Activated CD8-positive, alpha-beta T cell treated with anti-CD3 and anti-CD28 coated beads, Interleukin-2, amount 10 ng/mL, durations not matched to agents 7 days and 5 days (primary cell): ENCODE measurements at places on chromosomes 13 and 19.

DNA sequence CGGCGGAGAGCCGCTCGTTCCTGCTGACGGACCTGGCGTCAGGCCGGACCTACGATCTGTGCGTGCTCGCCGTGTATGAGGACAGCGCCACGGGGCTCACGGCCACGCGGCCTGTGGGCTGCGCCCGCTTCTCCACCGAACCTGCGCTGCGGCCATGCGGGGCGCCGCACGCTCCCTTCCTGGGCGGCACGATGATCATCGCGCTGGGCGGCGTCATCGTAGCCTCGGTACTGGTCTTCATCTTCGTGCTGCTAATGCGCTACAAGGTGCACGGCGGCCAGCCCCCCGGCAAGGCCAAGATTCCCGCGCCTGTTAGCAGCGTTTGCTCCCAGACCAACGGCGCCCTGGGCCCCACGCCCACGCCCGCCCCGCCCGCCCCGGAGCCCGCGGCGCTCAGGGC lies 8.4 kb downstream of the LRFN3 start:
- no peaks in the 10 kb centered on the region for H3K27me3 ChIP-seq
- peaks cover 9% of the 10 kb centered on the region for H3K36me3 ChIP-seq
- H3K4me3 ChIP-seq, result no peak overlapping the region
- H3K27ac ChIP-seq, result no peak overlapping the region
- no peak for DNase-seq

DNA sequence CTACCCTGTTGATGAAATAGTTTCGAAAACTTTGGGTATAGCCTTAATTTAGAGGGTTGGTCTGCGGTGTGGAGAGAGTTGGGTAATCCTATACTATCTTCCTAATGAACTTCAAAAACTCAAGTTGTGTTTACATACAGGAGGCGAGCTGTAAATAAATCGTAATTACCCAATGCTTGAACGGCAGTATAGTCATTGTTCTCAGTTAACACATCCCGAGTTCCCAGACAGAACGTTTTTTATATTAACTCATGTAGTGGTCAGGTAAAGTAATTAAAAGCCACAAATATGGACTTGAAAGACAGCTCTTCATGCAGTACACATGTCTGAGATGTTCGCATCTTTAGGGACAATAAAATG lies 1.5 kb downstream of the PDS5B start:
- H3K27me3 ChIP-seq, result peaks cover 4% of the 10 kb centered on the region
- peak overlapping the region; percentile 87 for H3K27ac ChIP-seq
- H3K4me3 ChIP-seq, result peak overlapping the region; percentile 92
- no peak for DNase-seq

DNA sequence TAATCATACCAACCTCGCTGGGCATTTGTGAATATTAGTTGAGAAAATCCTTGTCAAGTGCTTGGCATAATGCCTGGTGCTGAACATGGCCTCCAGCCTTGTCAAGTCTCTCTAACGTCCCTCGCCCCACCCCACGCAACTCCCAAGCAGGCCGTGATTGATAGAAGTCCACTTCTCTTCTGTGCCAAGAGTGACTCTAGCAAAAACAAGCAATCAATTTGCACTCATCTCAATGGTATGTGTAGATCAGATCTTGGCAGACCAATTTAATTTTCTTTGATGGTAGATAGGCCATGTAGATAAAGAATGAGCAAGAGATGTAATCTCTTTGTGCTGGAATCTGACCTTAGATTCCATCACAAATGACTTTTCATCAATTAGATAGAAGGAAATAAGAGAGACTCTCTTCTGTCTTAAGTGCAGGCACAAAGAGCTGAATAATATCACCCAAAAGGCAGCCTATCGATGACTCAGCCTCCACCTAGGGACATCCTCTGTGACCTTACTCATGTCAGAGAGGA lies 31.0 kb upstream of the KATNAL1 start:
- H3K27ac ChIP-seq, result no peak overlapping the region
- no peak overlapping the region for H3K4me3 ChIP-seq
- no peaks in the 10 kb centered on the region for H3K36me3 ChIP-seq
- DNase-seq, result no peak

DNA sequence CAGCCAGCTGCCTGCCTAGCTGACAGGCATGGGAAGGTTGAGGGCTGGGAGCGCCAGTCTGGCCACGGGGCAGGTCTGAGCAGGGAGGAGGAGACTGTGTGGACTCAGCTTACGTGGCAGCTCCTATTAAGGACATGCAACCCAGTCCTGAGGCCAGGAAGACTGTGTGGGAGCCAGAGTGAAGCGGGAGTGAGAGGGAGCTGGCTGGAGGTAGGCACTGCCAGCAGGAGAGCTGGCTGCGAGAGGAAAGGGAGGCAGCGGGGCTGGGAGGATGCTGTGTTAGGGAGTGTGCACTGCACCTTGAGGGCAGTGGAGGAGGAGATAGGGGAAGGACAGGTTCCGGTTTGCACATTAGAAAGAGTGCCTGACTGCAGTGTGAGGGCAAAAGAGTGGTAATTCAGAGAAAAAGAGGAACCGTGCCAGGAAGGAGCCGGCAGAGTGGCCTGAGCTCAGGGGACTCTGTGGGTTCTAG lies 99.2 kb downstream of the SLC7A1 start:
- no peak for DNase-seq
- H3K4me1 ChIP-seq, result peaks cover 11% of the 10 kb centered on the region
- H3K27ac ChIP-seq, result no peak overlapping the region
- H3K27me3 ChIP-seq, result peaks cover 23% of the 10 kb centered on the region
- peak overlapping the region; percentile 4 for H3K4me3 ChIP-seq

GRCh38 chr13:43397111-43397510 lies 373.7 kb downstream of the DNAJC15 start:
- no peak for DNase-seq
- peaks cover 9% of the 10 kb centered on the region for H3K27me3 ChIP-seq
- H3K4me1 ChIP-seq, result no peaks in the 10 kb centered on the region
- no peaks in the 10 kb centered on the region for H3K36me3 ChIP-seq

- peaks cover 6% of the 10 kb centered on the region for H3K36me3 ChIP-seq
- DNase-seq, result no peak
- peaks cover 20% of the 10 kb centered on the region for H3K4me1 ChIP-seq
- H3K27me3 ChIP-seq, result peaks cover 4% of the 10 kb centered on the region
- H3K4me3 ChIP-seq, result no peak overlapping the region
Observed at GRCh38 chr19:6103217-6103644, 7.1 kb downstream of the RFX2 start.

DNA sequence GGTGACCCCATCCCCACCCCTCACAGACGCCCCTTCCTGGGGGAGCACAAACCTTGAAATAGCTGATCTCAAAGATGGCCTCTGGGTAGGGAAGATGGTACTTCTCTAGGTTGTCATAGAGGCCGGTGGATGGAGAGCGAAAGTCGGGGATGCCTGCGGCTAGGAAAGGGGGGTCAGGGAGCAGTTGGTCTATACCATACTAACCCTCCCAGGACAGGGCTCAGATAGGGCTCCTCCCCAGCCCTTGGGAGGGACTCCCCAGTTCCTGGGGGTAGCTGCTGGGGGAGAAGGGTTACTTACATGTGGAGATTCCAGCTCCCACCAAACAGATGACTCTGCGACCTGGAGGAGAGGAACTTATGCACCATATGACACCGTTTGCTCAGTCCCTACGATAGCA lies 9.6 kb downstream of the SIRT2 start:
- no peak overlapping the region for H3K4me3 ChIP-seq
- H3K27me3 ChIP-seq, result no peaks in the 10 kb centered on the region
- peaks cover 4% of the 10 kb centered on the region for H3K4me1 ChIP-seq
- H3K27ac ChIP-seq, result no peak overlapping the region

DNA sequence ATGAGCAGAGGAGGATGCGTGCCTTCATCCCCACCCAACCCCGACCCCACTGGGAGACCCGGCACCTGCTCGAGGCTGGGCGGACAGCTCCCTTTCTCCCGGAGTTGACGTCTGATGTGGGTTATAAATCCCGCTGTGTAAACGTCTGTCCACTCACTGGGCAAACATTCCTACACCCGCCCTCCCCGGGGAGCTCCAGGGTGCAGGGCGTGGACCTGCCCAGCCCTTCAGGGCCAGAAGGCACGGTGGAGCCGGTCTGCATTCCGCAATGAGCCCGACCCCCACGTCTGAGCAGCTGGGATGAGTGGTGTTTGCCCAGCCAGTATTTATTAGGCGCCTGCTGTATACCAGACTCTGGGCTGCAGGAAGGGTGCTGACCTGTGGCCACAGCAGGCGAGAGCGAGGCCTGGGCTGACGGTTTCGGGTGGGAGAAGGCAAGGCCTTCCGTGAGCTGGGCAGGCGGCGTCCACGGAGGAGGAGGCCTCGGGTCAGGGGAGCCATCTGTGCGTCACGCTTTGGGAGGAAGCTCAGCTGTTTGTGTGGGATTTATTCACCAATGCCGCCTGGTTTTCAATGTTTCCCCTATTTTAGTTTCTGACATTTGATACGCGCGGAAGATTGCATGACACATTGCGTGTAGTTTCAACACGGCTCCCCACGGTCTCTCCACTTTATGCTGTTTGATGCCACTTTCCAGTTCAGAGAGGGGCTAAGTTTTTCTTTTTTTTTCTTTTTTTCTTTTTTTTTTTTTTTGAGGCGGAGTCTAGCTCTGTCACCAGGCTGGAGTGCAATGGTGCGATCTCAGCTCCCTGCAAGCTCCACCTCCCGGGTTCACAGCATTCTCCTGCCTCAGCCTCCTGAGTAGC lies 2.0 kb downstream of the MISP start:
- DNase-seq, result no peak

- H3K36me3 ChIP-seq, result no peaks in the 10 kb centered on the region
- H3K27me3 ChIP-seq, result peaks cover 42% of the 10 kb centered on the region
- peaks cover 8% of the 10 kb centered on the region for H3K4me1 ChIP-seq
- no peak overlapping the region for H3K27ac ChIP-seq
Observed at GRCh38 chr13:20136781-20137703, 23.8 kb downstream of the GJA3 start.

GRCh38 chr13:94416454-94417080 lies 62.9 kb downstream of the DCT start:
- peaks cover 13% of the 10 kb centered on the region for H3K36me3 ChIP-seq
- no peak overlapping the region for H3K27ac ChIP-seq
- H3K4me3 ChIP-seq, result no peak overlapping the region
- no peak for DNase-seq

GRCh38 chr13:81021284-81021840 lies 680.4 kb upstream of the SPRY2 start:
- H3K27me3 ChIP-seq, result no peaks in the 10 kb centered on the region
- H3K36me3 ChIP-seq, result no peaks in the 10 kb centered on the region
- DNase-seq, result no peak
- H3K4me1 ChIP-seq, result no peaks in the 10 kb centered on the region

- H3K27ac ChIP-seq, result peak overlapping the region; percentile 80
- peak overlapping the region; percentile 72 for H3K4me3 ChIP-seq
- peaks cover 14% of the 10 kb centered on the region for H3K36me3 ChIP-seq
- peaks cover 9% of the 10 kb centered on the region for H3K27me3 ChIP-seq
- no peak for DNase-seq
Observed at GRCh38 chr19:41535029-41535622, 40.8 kb upstream of the CEACAM21 start.

GRCh38 chr13:111304603-111305289 lies 15.7 kb upstream of the TEX29 start:
- peaks cover 16% of the 10 kb centered on the region for H3K4me1 ChIP-seq
- H3K27me3 ChIP-seq, result no peaks in the 10 kb centered on the region
- H3K36me3 ChIP-seq, result peaks cover 78% of the 10 kb centered on the region

DNA sequence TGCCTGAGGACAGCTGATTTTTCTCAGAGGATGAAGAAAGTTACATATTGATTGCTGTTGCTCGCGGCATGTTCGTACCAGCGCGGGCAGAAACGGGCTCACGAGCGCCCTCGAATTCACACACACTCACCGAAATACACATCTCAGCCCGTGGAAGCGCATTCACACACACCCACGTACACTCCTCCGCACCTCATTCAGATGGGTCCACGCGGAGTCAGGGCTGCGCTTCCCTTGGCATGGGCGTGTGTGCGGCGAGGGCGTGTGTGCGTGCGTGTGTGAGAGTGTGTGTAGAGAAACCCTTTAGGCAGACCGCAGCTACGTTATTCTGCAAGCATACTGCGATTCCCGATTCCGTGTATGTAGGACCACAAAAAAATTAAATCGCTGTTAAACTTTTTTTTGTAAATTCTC lies 2.1 kb upstream of the PCDH17 start:
- no peak overlapping the region for H3K27ac ChIP-seq
- peaks cover 28% of the 10 kb centered on the region for H3K4me1 ChIP-seq
- H3K36me3 ChIP-seq, result peaks cover 18% of the 10 kb centered on the region

- no peak for DNase-seq
- peaks cover 49% of the 10 kb centered on the region for H3K4me1 ChIP-seq
- no peak overlapping the region for H3K4me3 ChIP-seq
- peaks cover 9% of the 10 kb centered on the region for H3K36me3 ChIP-seq
- no peaks in the 10 kb centered on the region for H3K27me3 ChIP-seq
- no peak overlapping the region for H3K27ac ChIP-seq
Observed at GRCh38 chr19:46928951-46929350, 68.2 kb downstream of the ARHGAP35 start.

- peaks cover 6% of the 10 kb centered on the region for H3K27me3 ChIP-seq
- H3K4me3 ChIP-seq, result no peak overlapping the region
- H3K4me1 ChIP-seq, result no peaks in the 10 kb centered on the region
- no peaks in the 10 kb centered on the region for H3K36me3 ChIP-seq
Observed at GRCh38 chr13:27744801-27745200, 47.5 kb upstream of the GSX1 start.

DNA sequence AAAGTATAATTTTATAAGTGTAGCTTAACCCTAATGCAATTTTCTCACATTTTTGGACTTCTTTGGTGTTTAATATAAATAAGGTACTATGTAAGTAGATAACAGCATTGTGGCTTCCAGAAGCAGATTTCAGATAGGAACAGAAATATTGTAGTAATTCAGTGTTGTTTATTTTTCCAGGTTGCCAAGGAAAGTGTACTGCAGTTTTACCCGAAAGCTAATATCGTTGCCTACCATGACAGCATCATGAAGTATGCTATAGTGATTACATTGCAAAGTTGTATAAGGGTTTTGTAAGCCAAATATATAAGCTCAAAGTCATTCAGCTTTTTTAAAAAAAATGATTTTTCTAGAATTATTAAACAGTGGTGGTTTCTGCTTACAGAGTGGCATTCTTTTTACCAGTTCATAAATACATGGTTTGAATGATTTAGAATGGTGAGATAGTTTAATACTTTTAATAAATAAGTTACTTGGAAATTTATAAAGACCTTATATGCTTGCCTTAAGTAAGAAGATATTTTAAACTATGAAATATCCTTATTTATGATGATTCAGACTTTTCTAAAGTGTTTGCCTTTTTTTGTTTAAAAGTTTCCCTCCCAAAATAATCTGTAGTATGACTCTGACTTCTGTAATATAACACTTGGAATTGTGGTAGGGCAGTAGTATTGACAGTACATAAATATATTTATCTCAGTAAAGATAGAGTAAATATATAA lies 3.7 kb downstream of the UBA2 start:
- H3K4me1 ChIP-seq, result peaks cover 30% of the 10 kb centered on the region
- no peaks in the 10 kb centered on the region for H3K27me3 ChIP-seq
- no peak overlapping the region for H3K4me3 ChIP-seq

GRCh38 chr19:6343462-6343861 lies 10.1 kb upstream of the ACER1 start:
- H3K36me3 ChIP-seq, result peaks cover 11% of the 10 kb centered on the region
- H3K4me1 ChIP-seq, result peaks cover 5% of the 10 kb centered on the region
- no peak overlapping the region for H3K4me3 ChIP-seq
- DNase-seq, result no peak

DNA sequence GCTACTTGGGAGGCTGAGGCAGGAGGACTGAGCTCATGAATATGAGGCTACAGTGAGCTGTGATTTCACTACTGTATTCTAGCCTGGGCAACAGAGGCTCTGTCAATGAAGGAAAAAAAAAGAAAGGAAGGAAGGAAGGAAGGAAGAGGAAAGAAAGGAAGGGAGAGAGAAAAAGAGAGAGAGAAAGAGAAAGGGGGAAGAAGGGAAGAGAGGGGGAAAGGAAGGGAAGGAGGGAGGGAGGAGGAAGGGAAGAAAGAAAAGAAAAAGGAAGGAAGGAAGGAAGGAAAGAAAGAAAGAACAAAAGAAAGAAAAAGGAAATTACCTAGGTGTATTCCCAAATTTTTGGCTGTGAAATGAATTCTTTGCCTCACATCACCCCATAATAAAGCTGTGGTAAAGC lies 7.2 kb upstream of the RFX2 start:
- H3K4me1 ChIP-seq, result no peaks in the 10 kb centered on the region
- H3K27me3 ChIP-seq, result peaks cover 10% of the 10 kb centered on the region
- no peak overlapping the region for H3K4me3 ChIP-seq
- H3K27ac ChIP-seq, result no peak overlapping the region
- DNase-seq, result no peak
